Psoas muscle (tissue), 8 donors: ENCODE measurements at places on chromosomes 2 and 18. TPM values are rescaled to one million over a fixed set of nuclear protein-coding genes. Genes with fewer than 3 reads are reported as not detected.

IL1RN gene
- polyA plus RNA-seq: 0.53 TPM

ACOXL gene
- 0.01 TPM for polyA plus RNA-seq

CFAP65 gene
- not detected for polyA plus RNA-seq

CPLX4 gene
- polyA plus RNA-seq: not detected

LIMS3 gene
- polyA plus RNA-seq: 5.6 TPM
